ENCODE measurements at places on chromosomes 3 and 15. TPM values are rescaled to one million over a fixed set of nuclear protein-coding genes. Genes with fewer than 3 reads are reported as not detected.
A peak's percentile ranks its signal among the peaks of the same experiment; 100 is the strongest.

DNA sequence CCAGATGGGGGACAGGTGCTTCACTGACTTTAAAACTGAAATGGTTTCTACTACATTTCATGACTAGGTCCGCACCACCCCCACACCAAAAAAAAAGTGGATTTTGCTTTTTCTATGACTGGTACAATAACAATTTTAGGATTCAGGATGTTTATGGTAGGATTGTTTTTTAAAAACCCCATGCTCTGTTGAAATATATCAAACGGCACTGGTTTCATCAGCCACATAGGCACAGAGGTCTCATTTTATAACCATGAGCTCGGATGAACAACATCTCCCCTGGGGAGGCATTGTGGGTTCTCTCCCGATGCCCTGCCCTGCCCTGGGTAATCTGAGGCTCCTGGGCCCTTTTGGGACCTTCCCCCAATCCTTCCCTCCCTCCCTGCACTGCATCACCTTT lies 202.7 kb upstream of the KBTBD8 start:
- DNase-seq, result no peak

DNA sequence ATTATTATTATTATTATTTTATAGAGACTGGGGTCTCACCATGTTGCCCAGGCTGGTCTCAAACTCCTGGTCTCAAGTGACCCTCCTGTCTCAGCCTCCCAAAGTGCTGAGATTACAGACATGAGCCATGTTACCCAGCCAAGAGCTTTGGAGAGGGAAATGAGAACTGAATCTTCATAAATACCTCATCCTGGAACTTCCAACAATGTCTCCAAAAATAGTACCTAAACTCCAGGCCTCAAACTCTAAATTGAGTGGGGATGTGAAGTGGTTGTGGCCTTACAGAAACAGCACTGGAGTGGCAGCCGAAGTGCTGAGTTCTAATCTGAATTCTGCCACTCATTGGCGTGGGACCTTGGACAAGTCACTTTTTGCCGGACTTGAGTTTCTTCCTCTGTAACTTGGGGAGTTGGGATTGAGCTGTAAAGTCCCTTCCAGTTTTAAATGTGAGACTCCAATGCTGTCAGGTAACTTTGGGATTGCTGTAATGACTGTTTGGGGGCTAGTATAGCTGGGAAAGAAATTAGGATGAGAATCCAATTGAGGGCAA lies 10.0 kb upstream of the SRP14 start:
- no peak for DNase-seq

DNA sequence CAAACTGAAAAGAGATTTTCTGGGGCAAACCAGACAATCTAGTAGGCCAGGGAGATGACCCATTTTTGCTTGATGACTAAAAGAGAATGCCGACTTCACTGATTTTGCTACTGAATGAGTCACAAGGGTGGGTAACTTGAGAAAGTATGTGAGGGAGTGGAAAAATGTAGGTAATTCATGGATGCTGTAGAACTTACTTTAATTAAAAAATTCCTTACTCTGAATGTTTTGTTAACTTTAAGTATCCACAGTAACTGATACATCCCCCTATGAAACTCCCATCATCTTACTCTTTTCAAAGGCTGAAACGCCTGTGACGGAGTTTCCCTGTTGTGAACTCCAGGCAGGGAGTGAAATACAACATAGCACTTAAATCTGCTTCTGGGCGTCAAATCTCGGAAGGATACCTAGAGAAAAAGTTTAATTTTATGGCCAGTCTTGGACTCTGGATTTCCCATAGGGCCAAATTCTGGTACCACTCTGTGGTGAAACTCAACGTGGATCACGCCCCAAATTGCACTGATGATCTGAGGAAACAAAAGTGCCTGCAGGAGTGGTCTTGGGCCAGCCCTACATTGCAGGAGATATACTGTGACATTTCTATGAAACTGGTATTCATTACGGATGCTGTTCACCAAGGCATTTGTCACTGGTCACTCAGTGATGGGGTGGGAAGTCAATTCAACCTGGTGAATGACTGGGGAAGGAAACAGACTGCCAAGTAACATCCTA lies 24.0 kb downstream of the GOLIM4 start:
- peak; percentile 88 for DNase-seq

The AGBL1 gene
- polyA plus RNA-seq, result not detected

The BHLHE40 gene
- polyA plus RNA-seq, result 18.8 TPM

- no peak for DNase-seq
These were observed 1.5 kb upstream of the FBXL22 start for GRCh38 chr15:63595688-63596087.

DNA sequence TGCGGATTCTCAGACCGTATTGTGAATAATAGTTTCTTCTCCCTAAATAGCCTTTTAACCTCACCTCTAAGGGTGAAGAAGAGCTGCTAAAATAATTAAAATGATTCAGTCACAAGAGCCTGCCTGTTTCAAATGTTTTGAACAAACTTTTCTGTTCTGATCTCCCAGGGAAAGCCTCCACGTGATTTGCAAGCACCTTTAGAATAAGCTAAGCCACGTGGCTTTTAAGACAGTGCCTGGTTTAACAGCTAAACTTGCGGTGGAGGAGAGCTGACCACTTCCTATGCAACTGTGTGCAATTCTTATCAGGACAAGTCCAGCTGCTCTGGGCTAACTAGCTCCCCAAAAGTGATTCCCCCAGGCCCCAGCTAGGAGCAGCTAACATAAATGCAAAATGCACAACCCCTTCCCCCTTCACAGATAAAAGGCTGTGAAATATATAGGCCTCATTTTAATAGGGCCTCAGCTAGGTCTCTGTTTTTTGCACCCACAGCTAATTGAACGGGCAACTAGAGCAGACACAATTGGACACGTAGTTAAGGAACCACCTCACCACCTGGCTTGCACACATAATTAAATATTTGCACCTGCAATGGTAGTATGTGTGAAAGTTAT lies 401.2 kb upstream of the NR2F2 start:
- DNase-seq, result no peak

- DNase-seq, result no peak
These were observed 132.2 kb downstream of the KLF13 start for GRCh38 chr15:31458596-31459399.

The STAG1 gene
- 13.8 TPM for polyA plus RNA-seq

The A4GNT gene
- not detected for polyA plus RNA-seq

The RGMA gene
- 0.34 TPM for polyA plus RNA-seq

The AHSG gene
- polyA plus RNA-seq, result not detected

- no peak for DNase-seq
These were observed 350.8 kb downstream of the PTPRG start for GRCh38 chr3:61912158-61912557.

GRCh38 chr3:44842376-44842775 lies 19.3 kb upstream of the TMEM42 start:
- no peak for DNase-seq

- DNase-seq, result no peak
These were observed 50.4 kb downstream of the BOC start for GRCh38 chr3:113261626-113262303.

GRCh38 chr15:45790325-45790943 lies 155.6 kb downstream of the SQOR start:
- DNase-seq, result no peak

GRCh38 chr15:62648954-62649353 lies 393.6 kb upstream of the TPM1 start:
- no peak for DNase-seq

- no peak for DNase-seq
These were observed 39.0 kb downstream of the NSUN3 start for GRCh38 chr3:94101860-94102259.

The SPTSSB gene
- not detected for polyA plus RNA-seq

- no peak for DNase-seq
These were observed 151.0 kb downstream of the CPNE4 start for GRCh38 chr3:131883711-131884407.

DNA sequence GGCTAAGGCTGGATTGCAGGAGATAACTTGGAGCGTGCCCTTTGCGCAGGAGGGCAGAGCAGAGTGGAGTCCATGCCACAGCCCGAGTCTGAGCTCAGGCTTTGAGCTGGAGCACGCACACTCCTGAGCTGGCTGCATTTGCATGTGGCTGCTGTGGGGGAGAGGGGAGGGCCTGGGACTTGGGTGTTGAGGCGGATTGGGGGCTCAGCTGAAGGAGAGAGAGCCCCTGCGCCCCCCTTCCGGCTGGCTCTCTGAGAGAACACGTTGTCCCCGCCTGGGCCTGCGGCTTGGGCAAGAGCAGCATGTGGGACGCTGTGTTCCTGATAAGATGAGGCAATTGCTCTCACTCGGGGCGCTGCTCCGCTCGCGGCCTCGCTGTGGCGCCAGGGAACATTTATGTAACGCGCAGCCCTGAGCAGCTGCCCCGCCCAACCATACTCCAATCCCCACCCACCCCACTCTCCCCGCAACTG lies 39.1 kb downstream of the KLF13 start:
- DNase-seq, result peak; percentile 37

- DNase-seq, result no peak
These were observed 613 bp downstream of the ATP1B3 start for GRCh38 chr3:141876891-141877621.

DNA sequence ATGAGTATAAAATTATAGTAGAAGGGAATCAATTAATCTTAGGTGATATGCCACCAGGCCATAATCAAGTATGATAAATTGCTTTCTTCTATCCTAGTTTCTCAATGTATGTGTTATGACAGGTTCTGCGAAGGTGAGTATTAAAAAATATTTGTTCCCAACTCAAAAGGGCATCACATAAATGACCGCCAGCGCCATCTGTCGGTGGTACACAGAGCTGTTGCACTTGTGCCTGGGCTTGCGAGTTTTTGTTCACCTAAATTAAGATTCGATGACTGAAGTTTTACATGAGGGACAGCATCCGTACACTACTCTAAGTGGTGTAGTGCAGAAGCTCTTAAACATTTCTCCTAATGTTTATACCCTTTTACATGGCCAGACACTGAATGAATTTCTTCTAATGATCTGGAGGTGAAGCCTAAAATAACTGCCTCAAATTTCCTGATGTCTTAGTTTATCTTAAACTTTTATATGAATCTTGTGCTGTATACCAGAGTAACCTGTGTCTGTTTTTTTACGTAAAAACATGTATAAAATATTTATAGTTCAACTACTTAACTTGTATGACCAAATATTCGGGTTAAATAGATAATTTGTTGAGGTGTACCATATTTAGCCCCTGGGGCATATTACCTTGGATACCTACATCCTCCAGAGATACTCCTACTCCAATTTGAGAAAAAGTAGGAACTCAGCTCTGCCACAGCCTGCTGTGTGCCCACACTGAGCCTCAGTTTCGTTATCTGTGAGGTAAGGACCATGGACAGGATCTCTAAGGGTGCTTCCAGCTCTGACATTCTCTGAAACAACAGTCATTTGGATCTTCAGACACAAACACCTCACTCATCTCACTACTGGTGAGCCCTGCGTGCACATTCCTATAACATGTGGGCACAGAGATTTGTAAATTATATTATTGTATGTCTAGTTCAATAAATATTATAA lies 365.6 kb downstream of the MAGI1 start:
- DNase-seq, result no peak

The SKIL gene
- polyA plus RNA-seq, result 9.7 TPM

- no peak for DNase-seq
These were observed 28.0 kb upstream of the PIGZ start for GRCh38 chr3:196996454-196997265.

DNA sequence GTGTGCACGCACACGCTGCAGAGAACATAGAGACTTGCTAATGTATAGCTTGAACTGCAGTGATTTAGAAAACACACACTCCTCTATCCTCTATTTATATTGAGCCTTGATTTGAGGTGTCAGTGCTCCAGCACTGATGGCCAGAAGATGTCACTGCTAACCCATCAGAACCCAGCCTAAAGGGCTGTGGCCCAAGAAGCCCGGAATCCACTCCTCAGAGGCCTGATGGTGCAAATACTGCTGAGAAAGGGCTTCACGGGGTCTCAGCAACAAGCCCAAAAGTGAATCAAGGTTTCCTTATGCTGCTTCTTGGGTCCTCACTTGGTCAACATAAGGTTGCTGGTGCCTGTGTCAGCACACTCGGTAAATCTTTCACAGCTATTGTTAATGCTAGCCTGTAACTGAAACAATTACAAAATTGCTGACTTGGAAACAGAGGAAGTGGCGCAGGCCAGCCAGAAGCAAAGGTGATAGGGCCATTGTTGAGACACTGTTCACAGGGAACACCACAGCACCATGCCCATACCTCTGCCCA lies 60.3 kb downstream of the HEG1 start:
- DNase-seq, result no peak

- no peak for DNase-seq
These were observed 87.8 kb upstream of the LPP start for GRCh38 chr3:188066141-188066540.

GRCh38 chr15:75107908-75108838 lies 84.8 kb downstream of the PPCDC start:
- DNase-seq, result peak; percentile 92

DNA sequence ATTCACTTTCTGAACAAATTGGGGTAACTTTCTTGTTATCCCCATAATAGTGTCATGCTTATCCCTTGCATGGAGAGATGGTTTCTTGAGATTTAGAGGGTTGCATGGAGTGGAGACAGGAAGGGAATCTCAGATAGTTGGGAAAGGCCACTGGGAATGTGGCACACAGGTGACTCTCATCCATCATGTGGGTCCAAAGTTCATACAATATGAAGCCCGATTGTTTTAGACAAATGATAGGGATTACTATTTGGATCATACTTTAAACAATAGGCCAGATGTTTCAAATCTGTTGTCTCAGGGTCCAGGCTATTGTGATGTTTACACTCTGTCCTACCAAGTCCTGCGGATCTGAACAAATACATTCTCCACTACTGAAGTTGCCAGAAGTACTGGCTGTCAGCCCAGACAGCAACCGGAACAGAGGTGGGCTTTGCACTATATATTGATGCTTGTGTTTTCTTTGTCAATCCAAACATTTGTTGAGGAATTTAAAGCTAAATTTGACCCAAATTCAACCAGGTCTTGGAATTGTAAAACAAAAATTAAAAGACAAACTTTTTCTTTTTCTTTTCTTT lies 39.2 kb upstream of the NMNAT3 start:
- no peak for DNase-seq

- no peak for DNase-seq
These were observed 3.9 kb downstream of the FNDC3B start for GRCh38 chr3:172043233-172043632.

The ATP2B2 gene
- polyA plus RNA-seq, result not detected

DNA sequence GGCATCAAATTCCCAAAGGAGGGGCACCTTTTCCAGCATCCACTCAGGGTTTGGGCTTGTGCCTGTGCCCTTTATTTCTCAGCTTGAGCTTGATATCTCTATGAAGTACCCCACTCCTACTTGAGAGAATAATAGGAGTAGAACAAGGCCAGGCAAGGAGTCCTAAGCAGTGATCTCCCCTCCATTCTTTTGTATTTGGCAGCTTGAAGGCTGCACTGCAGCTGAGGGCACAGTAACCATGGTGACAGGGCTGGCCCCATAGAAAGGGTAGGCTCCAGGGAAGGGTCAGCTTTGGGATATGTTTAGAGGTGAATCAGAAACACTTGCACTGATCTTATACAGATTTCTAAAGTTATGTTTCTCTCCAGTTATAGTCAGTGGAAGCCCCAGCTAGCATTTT lies 145.4 kb upstream of the SLC24A5 start:
- DNase-seq, result no peak

GRCh38 chr15:84654689-84655453 lies 788 bp upstream of the WDR73 start:
- no peak for DNase-seq

GRCh38 chr3:36874424-36874823 lies 70.4 kb downstream of the TRANK1 start:
- no peak for DNase-seq

The REC114 gene
- polyA plus RNA-seq, result not detected

Measured in BJ (cell line).